ENCODE measurements at places on chromosomes 12 and 14.

DNA sequence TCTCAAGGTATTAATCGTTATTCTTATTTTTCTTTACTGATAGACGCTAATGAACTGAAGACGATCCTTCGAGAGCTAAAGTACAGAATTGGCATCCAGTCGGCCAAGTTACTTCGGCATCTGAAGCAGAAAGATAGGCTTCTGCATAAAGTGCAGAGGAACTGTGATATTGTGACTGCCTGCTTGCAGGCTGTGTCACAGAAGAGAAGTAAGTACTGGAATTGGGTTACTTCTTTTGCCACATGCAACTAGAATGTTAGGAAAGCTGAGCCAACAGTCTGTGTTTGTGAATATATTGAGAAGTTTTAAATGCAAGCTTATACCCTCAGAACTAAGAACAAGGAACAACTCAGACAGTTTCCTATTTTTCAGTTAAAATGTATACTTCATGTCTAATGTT is 26.6 kb upstream of the GNS start:
- DNase-seq, result no peak

GRCh38 chr12:19304149-19304750 is 135.0 kb upstream of the AEBP2 start:
- no peak for DNase-seq

- DNase-seq, result no peak
Observed at GRCh38 chr14:73746520-73747378, 32.6 kb upstream of the PNMA1 start.

- no peak for DNase-seq
Observed at GRCh38 chr12:102962532-102962931, 5.1 kb downstream of the ASCL1 start.

GRCh38 chr12:125229878-125230530 is 164.8 kb downstream of the AACS start:
- DNase-seq, result no peak
